ENCODE measurements at places on chromosomes 6 and 20.

- no peak for DNase-seq
Observed at GRCh38 chr6:7803214-7803613, 77.3 kb downstream of the BMP6 start.

GRCh38 chr6:134593887-134594286 is 276.0 kb upstream of the SGK1 start:
- no peak for DNase-seq

- DNase-seq, result no peak
Observed at GRCh38 chr20:60138256-60139220, 180.3 kb downstream of the CDH26 start.

- DNase-seq, result no peak
Observed at GRCh38 chr6:130937942-130938604, 110.9 kb downstream of the SMLR1 start.

DNA sequence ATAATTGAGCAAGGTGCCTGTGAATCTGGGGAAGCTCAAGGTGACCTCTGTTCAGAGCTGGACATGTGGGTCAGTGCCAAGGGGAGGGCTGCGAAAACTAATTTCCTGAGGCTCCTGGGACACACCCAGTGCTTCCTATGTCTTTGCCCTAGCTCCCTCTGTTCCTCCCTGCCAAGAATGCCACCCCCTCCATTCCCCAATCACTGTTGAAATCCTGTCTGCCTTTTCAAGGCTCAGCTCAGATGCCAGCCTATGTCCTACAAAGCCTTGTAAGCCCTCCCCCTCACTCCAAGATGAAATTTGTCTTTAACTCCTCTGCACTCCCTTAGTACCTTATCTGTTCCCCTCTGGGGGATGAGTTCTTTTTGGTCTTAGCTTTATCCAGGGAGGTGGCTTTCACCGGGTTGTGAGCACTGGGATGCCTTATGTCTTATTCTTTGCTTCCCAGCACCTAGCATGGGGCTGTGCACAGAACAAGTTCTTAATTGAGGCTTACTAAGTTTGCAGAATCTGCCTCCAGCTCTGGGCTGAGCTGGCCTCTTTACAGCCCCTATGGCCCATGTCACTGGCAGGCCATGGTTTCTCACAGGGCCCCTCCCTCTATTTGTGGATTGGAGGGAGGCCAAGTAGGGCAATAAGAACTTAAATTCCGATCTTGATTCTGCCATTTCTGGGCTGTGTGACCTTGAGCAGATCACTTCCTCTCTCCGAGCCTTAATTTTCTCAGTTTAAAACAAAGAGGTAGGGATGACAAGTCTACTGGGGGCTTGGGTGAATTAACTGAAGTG is 51.5 kb upstream of the EPB41L1 start:
- no peak for DNase-seq

DNA sequence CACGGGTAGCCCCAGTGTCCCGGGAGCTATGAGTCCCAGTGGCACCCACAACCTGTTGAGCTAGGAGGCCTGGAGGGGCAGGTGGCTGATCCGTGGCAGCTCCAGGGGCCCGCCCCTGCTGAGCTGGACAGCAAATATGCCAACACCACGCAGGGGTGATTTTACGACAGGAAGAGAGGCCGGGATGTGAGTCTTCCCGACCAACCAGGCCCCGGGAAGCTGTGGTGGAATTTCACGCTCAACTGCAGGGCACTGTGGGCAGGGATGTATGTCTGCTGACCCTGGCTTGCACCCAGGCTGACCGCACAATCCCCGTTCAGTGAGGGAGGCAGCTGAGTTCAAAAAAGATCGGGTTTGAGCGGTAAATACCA is 183.9 kb downstream of the ERMARD start:
- no peak for DNase-seq

- no peak for DNase-seq
Observed at GRCh38 chr6:152673236-152673635, 24.5 kb upstream of the MYCT1 start.

All from AG04449 (cell line).